Renal pelvis (tissue), 12 donors: ENCODE measurements at places on chromosomes 1 and 21. TPM values are rescaled to one million over a fixed set of nuclear protein-coding genes. Genes with fewer than 3 reads are reported as not detected.

RAB3B gene
- polyA plus RNA-seq: 4.3 TPM

B3GALT2 gene
- 11.9 TPM for polyA plus RNA-seq

TNNI3K gene
- polyA plus RNA-seq: 2.7 TPM

TSPAN2 gene
- 33.9 TPM for polyA plus RNA-seq

GFI1 gene
- 0.19 TPM for polyA plus RNA-seq

DISP3 gene
- polyA plus RNA-seq: 2.0 TPM

MEAF6 gene
- 90.8 TPM for polyA plus RNA-seq

GJC2 gene
- polyA plus RNA-seq: 1.0 TPM

CYP4X1 gene
- 11.3 TPM for polyA plus RNA-seq

SPATA1 gene
- 4.0 TPM for polyA plus RNA-seq

SPRR2A gene
- polyA plus RNA-seq: not detected

OR10R2 gene
- polyA plus RNA-seq: not detected

CCDC185 gene
- polyA plus RNA-seq: 0.10 TPM

PLEKHA6 gene
- polyA plus RNA-seq: 61.9 TPM

USH2A gene
- 0.07 TPM for polyA plus RNA-seq

MYOM3 gene
- polyA plus RNA-seq: 37.9 TPM

MXRA8 gene
- polyA plus RNA-seq: 231 TPM

RPL22 gene
- polyA plus RNA-seq: 512 TPM

C4BPB gene
- polyA plus RNA-seq: 0.74 TPM

INSRR gene
- polyA plus RNA-seq: 3.0 TPM

CTNNBIP1 gene
- 37.8 TPM for polyA plus RNA-seq

SFT2D2 gene
- polyA plus RNA-seq: 13.2 TPM

C1orf167 gene
- 0.09 TPM for polyA plus RNA-seq

OR14K1 gene
- polyA plus RNA-seq: not detected

EFNA1 gene
- polyA plus RNA-seq: 66.7 TPM

C8B gene
- polyA plus RNA-seq: not detected

TNFRSF18 gene
- polyA plus RNA-seq: 0.89 TPM

TDRD10 gene
- polyA plus RNA-seq: 1.7 TPM

FNBP1L gene
- polyA plus RNA-seq: 125 TPM

IGSF3 gene
- polyA plus RNA-seq: 29.7 TPM

GPR52 gene
- polyA plus RNA-seq: not detected

AK4 gene
- 44.8 TPM for polyA plus RNA-seq

LRRC39 gene
- 3.3 TPM for polyA plus RNA-seq

ALDH9A1 gene
- 111 TPM for polyA plus RNA-seq

RXFP4 gene
- not detected for polyA plus RNA-seq

RGS1 gene
- 1.2 TPM for polyA plus RNA-seq

SLC45A3 gene
- polyA plus RNA-seq: 9.9 TPM

MRPS21 gene
- 92.9 TPM for polyA plus RNA-seq

LRRIQ3 gene
- 2.8 TPM for polyA plus RNA-seq

AMY2A gene
- 0.47 TPM for polyA plus RNA-seq

SELL gene
- 3.1 TPM for polyA plus RNA-seq
